ENCODE measurements at places on chromosomes 2 and 18.

GRCh38 chr2:12456293-12457106 lies 260.2 kb upstream of the TRIB2 start:
- DNase-seq = no peak

DNA sequence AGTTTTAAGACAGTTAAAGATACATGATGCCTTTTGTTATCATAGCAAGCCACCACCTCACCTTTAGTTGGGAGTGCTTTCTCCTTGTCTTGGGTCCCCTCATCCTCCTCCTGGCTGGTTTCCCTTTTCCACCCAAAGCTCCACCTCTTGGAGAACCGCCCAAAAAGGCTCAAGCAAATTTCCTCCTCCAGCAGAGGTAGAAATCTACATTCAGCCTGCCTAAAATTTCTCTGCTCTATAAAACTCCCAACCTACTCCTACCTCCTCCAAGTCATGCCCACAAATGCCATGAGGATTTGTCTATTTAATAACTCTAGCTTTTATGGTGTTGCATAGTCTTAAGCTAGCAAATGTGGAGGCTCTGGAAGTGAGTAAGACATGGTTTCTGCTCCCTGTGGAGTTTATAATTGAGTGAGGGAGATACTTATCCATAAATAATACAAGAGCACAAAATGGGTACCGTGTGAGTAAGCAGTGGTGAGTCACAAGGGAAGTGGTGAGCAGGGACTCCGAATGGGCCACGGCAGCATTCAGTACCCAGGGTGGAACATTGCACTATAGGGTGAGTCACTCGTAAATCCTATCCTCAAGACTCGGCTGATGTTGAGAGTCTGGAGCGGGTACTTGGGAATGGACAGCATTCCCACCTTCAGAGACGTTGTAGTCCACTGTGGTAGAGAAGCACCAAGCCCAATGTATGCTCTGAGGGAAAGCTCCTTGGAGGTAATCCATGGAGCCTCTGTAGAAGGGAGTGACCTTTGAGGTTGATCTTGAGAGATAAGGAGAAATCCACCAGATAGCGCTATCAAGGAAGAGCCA lies 146.3 kb downstream of the RTN4 start:
- no peak for DNase-seq

DNA sequence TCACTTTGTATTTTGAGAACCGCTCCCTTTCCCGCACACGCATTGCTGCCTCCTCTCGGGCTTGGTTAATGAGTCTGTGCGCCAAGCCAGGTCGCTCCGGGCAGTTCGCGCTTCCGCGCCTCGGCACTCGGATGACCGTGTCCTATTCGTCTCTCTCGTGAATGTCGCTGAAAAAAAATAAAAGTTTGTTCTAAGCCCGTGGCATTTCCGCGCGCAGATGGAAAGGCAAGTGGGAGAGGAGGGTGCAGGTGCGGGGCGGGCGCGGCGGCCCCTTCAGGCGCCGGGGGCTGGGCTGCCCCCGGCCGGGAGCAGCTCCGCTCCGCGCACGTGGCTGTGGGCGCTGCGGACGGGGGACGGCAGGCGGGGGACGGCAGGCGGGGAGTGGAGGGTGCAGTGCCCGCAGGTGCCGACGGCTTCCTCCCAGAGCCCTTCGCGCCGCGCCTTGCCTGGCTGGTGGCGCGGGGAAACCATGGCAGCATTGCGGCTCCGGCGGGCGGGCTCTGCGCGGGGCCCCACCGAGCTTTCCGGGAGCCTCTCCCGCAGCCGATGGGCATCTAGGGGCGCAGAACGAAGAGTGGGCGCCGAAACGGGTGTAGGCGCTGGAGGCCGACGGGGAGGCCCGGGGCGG lies 159.6 kb upstream of the SIX2 start:
- no peak for DNase-seq

- no peak for DNase-seq
These were observed 129.5 kb downstream of the RHBDD1 start for GRCh38 chr2:226965376-226965775.

GRCh38 chr2:132632000-132632649 lies 37.9 kb downstream of the LYPD1 start:
- no peak for DNase-seq

DNA sequence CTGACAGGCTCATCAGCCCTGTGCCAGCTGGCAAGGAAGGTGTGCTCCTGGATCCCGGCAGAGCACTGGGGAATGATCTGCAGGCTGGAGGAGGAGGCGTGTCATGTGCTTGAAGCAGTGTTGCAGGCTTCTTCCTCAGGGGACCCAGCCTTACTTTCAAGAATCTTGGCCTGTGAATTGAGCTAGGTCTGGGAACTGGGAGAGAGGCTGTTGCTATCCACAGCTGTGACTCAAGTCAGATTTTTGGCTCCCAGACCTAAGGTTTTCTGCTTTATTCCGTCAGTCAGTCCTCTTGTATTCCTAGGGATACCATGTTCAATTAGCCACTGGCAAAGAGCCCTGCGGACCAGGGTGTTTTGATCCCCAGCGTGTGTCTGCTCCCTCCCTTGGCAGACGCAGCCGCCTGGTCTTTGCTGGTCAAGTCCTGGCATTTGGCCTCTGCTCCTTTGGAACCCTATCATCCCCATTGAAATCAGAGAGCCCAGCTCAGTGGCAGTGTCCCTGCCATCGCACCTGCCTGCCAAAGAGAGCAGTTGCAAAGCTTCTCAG lies 32.4 kb downstream of the ASB1 start:
- no peak for DNase-seq

DNA sequence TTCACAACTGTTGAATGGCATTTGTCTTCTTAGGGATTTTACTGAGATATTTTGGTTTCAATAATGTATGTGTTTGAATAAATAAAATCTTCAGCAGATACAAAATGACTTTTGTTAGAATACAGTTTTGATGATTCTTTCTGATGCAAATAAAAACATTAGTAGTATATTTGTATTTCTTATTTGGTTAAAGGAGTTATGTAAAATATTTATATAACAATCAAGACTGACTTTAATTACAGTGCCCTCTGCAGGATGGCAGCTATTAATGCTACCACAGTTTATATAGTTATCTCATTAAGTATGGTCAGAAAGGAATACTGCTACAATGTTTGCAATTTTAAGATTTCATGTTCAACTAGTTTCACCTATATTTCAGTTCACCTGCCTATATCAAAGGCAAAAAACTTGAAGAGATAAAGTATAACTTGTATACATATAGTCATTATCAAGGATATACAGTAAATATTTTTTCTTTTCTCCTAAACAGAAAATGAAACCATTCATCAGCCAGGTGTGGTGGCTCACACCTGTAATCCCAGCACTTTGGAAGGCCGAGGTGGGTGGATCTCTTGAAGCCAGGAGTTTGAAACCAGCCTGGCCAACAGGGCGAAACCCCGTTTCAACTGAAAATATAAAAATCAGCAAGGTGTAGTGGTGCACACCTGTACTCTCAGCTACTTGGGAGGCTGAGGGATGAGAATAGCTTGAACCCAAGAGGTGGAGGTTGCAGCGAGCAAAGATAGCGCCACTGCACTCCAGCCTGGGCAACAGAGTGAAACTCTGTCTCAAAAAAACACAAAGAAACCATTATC lies 19.8 kb downstream of the ARL5A start:
- DNase-seq = no peak

DNA sequence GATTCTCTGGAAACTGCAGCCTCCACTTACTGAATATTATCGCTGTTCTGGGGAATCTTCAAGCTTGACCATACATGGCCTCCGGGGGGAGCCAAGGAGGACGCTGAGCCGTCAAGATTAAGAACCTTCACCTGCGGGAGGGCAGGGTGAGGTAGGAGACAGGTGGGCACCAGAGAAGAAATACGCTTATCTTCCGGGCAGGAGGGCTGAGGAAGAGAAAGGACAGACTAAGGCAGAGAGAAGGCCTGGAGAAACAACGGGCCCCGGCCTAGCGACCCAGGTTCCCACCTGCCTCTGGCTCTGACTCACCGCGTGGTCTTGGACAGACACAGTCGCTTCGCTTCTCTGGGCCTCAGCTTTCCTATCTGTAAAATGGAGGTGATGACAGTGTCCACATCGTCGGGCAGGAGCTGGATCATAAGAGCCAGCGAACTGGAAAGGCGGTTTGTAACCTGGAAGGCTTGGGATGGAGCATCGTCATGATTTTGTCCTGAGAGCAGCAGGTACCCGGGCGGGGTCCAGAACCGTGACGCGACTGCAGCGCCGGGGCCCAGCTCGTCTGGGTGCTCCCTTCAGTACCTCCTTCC lies 659 bp downstream of the ZNF142 start:
- no peak for DNase-seq

GRCh38 chr2:165905854-165906253 lies 47.7 kb downstream of the TTC21B start:
- DNase-seq = no peak

DNA sequence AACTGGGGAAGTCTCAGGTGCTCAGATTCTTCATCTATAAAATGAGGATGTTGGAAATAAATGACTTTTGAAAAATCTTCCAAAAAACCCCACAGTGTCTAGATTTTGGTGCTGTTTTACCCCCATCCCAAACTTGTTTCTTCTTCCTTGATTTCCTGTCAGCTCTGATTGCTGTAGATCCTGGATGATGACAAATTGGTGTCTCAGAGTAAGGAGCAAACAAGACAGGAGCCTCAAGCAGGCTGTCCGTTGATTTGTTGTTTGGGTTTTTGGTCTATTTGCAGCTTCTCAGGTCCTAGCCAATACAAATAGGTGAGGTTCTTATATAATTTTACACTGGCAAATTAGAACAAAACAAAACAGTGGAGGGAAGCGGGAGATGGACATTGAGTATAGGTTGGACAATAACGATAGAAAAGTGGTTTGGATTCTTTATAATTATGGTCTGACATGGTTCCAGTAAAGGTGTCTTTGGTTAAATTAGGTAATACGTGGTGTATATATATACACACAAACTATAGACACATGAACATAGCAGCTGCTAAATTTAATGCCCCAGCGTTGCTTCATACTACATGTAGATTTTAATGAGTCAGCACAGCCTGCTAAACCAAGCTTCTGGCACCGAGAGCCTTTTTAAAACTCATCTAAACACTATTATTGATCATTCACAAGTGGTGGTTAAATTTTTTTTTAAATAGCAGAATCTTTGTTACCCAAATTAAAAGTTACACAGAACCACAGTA lies 142.5 kb downstream of the FMNL2 start:
- DNase-seq = no peak

GRCh38 chr2:64124168-64124567 lies 20.1 kb downstream of the PELI1 start:
- no peak for DNase-seq

DNA sequence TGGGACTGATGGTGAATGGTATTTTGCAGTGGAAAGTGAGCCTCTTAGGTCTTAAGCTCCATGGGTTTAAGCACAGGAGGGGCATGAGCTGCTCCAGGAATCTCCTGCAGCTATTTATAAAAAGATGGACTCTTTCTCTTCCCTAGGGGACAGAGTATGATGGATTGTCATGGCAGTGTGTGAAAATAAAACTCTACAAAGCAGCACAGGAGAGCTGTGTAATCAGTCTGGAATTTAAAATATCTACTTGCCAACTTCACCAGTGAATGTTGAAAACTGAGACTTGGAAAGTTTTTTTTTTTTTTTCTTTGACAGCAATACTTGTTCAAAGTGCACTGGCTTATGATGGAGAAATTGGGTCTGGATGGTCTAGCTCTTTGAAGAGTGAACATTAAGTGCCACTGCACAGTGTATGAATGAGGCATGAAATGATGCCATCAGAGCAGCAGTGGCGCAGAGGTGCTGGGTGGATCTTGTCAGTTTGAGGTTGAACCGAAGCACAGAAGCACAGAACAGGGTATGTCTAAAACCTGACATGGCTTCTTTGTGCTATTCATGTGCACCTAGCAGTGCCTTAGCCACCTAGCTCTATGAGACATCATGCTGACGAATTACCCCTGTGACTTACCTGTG lies 245.4 kb downstream of the PTPRM start:
- no peak for DNase-seq

- DNase-seq = no peak
These were observed 48.9 kb upstream of the SPP2 start for GRCh38 chr2:234001380-234002160.

DNA sequence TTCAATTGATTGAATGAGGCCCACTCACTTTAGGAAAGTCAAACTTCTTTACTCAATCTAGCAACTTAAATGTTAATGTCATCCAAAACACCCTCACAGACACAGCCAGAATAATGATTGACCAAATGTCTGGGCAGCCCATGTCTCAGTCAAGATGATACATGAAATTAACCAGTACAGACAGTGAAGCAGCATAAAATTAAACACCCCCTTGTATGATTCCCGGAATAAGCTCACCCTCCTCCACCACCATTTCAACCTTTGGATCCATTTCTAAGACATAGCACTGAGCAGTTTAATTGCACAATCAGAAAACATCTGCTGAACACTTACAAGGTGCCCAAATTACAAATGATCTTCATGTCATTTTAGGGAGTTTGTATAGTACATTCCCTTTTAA lies 570.7 kb upstream of the ID2 start:
- DNase-seq = no peak

- DNase-seq = no peak
These were observed 121.8 kb downstream of the SLC4A10 start for GRCh38 chr2:161745866-161746614.

GRCh38 chr2:38626326-38627035 lies 23.8 kb upstream of the HNRNPLL start:
- DNase-seq = no peak

GRCh38 chr2:174235680-174236079 lies 12.7 kb downstream of the OLA1 start:
- DNase-seq = no peak

- no peak for DNase-seq
These were observed 321.4 kb upstream of the ETAA1 start for GRCh38 chr2:67075530-67076238.

GRCh38 chr2:66481100-66481549 lies 46.2 kb downstream of the MEIS1 start:
- DNase-seq = no peak

- DNase-seq = no peak
These were observed 23.3 kb upstream of the MAPRE3 start for GRCh38 chr2:26946841-26947784.

All from NCI-H1436 treated with DMSO at 0.1 percent for 48 hours (cell line).